ENCODE measurements at places on chromosomes 2 and 18. TPM values are rescaled to one million over a fixed set of nuclear protein-coding genes. Genes with fewer than 3 reads are reported as not detected.
A peak's percentile ranks its signal among the peaks of the same experiment; 100 is the strongest.

GRCh38 chr2:161020437-161020836 is 139.8 kb upstream of the TANK start:
- H3K4me3 ChIP-seq: no peak overlapping the region
- H3K36me3 ChIP-seq: no peaks in the 10 kb centered on the region
- no peaks in the 10 kb centered on the region for H3K27me3 ChIP-seq
- H3K4me1 ChIP-seq: peaks cover 6% of the 10 kb centered on the region
- DNase-seq: no peak
- no peak overlapping the region for H3K27ac ChIP-seq

DNA sequence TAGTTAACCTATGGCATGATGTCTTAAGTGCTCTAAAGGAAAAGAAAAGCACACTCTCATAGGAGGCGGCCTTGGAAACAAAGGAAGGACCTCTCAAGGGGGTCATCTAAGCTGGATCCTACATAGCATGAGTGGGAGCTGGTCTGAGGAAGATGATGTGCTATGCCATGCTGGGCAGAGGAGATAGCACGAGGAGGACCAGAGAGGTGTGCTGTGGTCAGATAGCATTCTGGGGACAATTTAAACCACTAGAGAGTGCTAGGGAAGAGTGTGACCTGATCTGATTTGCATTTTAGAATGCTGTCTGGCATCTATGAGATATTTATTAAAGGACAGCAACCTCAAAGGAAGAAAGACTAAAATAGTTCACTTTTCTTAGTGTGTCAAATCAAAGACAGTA is 910.1 kb upstream of the CELF4 start:
- H3K4me3 ChIP-seq: no peak overlapping the region
- no peaks in the 10 kb centered on the region for H3K27me3 ChIP-seq
- no peak for DNase-seq
- peaks cover 5% of the 10 kb centered on the region for H3K4me1 ChIP-seq

DNA sequence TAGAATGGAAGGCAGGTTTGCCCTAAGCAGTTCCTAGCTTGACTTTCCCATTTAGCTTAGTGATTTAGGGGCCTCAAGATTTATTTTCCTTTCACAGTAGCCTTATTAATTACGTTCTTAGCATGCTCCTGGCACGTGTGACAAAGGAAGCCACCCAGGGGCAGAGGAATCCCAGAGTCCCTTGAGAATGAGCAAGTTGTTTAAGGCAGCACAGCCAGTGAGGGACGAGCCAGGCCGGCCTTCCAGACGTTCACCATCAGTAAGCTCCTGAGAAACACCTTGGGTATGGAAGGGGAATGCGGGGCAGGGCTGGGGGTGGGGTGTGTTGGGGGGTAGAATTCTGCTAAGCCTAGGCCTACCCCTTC is 76.3 kb downstream of the SOWAHC start:
- no peaks in the 10 kb centered on the region for H3K36me3 ChIP-seq
- peak overlapping the region; percentile 86 for H3K27ac ChIP-seq
- DNase-seq: no peak
- peaks cover 93% of the 10 kb centered on the region for H3K4me1 ChIP-seq
- H3K4me3 ChIP-seq: no peak overlapping the region

DNA sequence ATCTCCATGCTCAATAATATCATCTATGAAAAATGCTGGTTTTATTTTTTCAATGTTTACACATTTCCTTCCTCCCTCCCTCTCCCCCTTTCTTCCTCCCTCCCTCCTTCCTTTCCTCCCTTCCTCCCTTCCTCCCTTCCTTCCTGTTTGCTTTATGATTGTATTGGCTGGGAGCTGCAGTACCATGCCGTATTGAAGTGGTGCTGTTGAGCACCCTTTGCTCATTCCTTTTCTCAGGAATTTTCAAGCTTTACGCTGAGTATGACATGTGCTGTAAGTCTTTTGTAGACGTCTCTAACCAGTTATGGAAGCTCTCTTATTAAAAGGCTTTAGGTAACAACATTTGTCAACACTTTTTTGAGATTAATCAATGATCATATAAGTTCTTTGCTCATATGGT is 100.4 kb downstream of the SNTG2 start:
- DNase-seq: no peak
- H3K4me3 ChIP-seq: no peak overlapping the region
- peaks cover 7% of the 10 kb centered on the region for H3K27me3 ChIP-seq
- no peaks in the 10 kb centered on the region for H3K36me3 ChIP-seq

GRCh38 chr2:160970052-160970965 is 189.9 kb upstream of the TANK start:
- peak overlapping the region; percentile 35 for H3K4me3 ChIP-seq
- peak overlapping the region; percentile 38 for H3K27ac ChIP-seq
- H3K36me3 ChIP-seq: no peaks in the 10 kb centered on the region
- peaks cover 10% of the 10 kb centered on the region for H3K4me1 ChIP-seq
- DNase-seq: no peak
- no peaks in the 10 kb centered on the region for H3K27me3 ChIP-seq

DNA sequence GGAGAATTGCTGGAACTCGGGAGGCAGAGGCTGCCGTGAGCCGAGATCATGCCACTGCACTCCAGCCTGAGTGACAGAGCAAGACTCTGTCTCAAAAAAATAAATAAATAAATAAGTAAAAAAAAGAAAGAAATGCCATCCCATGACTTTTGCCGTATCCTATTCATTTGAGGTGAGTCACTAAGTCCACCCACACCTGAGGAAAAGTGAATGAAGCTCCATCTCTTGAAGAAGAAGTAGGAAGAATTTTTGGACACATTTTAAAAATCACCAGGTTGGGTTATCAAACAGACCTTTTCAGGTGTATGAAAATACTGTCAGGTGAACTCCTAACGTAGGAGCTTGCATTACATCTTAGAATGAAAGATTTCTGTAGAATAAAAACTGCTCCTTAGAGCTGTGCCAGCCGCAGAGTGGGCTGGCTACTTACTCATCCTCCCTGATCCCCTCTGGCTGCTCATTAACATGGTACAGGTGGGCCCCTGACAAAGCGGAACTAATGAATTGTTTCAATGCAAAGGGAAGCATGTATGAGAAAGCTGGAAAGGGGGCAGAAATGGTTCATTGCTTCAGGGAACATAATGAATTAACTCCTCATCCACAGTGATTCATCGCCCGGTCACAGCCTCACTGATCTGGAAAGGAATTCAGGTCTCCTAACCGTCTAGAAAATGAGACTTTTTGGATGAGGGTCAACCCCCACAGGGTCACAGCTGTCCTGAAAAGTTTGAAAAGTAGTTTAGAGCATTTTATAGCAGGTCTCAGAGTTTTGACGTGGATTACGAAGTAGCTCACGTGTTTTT is 191.4 kb downstream of the SPP2 start:
- DNase-seq: no peak
- H3K27ac ChIP-seq: no peak overlapping the region
- no peaks in the 10 kb centered on the region for H3K27me3 ChIP-seq
- H3K4me3 ChIP-seq: no peak overlapping the region

- no peak for DNase-seq
- no peak overlapping the region for H3K4me3 ChIP-seq
- H3K4me1 ChIP-seq: no peaks in the 10 kb centered on the region
- no peaks in the 10 kb centered on the region for H3K36me3 ChIP-seq
- no peaks in the 10 kb centered on the region for H3K27me3 ChIP-seq
Observed at GRCh38 chr2:105114551-105114950, 76.7 kb downstream of the MRPS9 start.

DNA sequence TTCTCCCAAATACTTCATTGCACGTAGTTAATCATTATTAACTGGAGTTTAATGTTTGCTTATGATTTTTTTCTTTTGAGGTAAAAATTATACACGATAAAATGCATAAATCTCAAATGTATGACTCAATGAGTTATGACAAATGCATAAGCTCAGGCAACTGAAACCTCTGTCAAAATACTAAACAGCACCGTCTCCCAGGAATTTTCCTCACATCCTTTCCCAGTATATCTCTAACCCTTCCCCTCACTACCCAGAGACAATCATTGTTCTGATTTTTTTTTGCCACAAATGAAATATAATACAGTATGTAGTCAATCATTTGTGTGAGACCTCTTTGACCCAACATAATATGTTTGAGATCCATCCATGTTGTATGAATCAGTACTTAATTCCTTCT is 606.5 kb downstream of the CPS1 start:
- DNase-seq: no peak
- no peak overlapping the region for H3K27ac ChIP-seq
- H3K36me3 ChIP-seq: no peaks in the 10 kb centered on the region
- H3K4me1 ChIP-seq: no peaks in the 10 kb centered on the region

DNA sequence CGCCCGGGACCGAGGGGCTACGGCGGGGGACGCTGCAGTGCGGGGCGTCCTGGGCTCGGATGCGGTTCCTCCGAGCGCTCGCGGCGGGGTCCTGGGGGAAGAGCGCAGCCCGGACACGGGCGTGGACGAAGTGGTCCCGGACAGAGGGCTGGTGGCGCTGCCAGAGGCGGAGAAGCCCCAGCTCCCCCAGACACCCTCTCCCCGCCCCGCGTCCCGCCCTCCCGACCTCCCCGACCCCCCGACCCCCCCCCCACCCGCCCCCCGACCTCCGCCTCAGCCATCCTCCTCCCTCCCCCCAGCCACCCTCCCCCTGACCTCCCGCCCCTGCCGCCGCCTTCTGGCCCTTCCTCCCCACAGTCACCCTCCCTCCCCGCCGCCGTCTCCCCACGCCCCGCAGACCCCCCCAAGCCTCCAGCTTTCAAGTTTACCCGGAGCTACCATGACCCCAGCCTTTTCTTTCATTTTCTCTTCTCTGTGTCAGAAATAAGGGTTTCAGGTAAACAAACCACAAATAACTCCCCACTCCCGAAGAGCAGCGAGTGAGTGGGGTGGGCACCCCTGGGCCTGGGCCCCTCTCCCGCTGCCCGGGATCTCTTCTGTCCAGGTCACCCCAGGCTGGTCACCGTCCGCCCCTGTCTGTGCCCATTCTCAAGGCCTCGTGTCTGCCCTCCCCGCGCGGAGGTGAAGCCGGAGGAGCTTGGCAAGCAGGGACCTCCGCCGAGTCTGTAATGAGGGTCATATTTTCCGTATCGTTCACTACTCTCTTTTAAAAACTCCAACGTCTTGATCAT is 5.1 kb downstream of the NFATC1 start:
- H3K27ac ChIP-seq: peak overlapping the region; percentile 91
- H3K36me3 ChIP-seq: no peaks in the 10 kb centered on the region
- H3K4me3 ChIP-seq: peak overlapping the region; percentile 83
- no peaks in the 10 kb centered on the region for H3K27me3 ChIP-seq
- no peak for DNase-seq
- peaks cover 90% of the 10 kb centered on the region for H3K4me1 ChIP-seq

GRCh38 chr2:174442546-174443510 is 44.0 kb downstream of the GPR155 start:
- H3K27ac ChIP-seq: no peak overlapping the region
- H3K4me3 ChIP-seq: no peak overlapping the region
- peaks cover 4% of the 10 kb centered on the region for H3K4me1 ChIP-seq

- DNase-seq: no peak
- H3K4me1 ChIP-seq: no peaks in the 10 kb centered on the region
- H3K36me3 ChIP-seq: no peaks in the 10 kb centered on the region
- H3K27ac ChIP-seq: no peak overlapping the region
Observed at GRCh38 chr2:230922951-230923717, 1.9 kb downstream of the GPR55 start.

GRCh38 chr2:232444409-232445148 is 11.4 kb upstream of the ALPI start:
- no peaks in the 10 kb centered on the region for H3K27me3 ChIP-seq
- H3K36me3 ChIP-seq: no peaks in the 10 kb centered on the region
- no peaks in the 10 kb centered on the region for H3K4me1 ChIP-seq
- no peak overlapping the region for H3K27ac ChIP-seq
- no peak for DNase-seq
- H3K4me3 ChIP-seq: no peak overlapping the region

Gene HIBCH
- total RNA-seq: 15.0 TPM

Gene MFSD6
- total RNA-seq: 163 TPM

Gene FKBP7
- 13.3 TPM for total RNA-seq

Gene PNO1
- 27.3 TPM for total RNA-seq

Gene RUFY4
- total RNA-seq: not detected

Gene CGREF1
- total RNA-seq: 0.92 TPM
